K562 (cell line): ENCODE measurements at places on chromosomes 13 and 19.

GRCh38 chr19:29260477-29261317 is 47.7 kb upstream of the UQCRFS1 start:
- DNase-seq = peak; percentile 58
- no peak overlapping the region for H3K27ac ChIP-seq
- H3K36me3 ChIP-seq = no peaks in the 10 kb centered on the region

DNA sequence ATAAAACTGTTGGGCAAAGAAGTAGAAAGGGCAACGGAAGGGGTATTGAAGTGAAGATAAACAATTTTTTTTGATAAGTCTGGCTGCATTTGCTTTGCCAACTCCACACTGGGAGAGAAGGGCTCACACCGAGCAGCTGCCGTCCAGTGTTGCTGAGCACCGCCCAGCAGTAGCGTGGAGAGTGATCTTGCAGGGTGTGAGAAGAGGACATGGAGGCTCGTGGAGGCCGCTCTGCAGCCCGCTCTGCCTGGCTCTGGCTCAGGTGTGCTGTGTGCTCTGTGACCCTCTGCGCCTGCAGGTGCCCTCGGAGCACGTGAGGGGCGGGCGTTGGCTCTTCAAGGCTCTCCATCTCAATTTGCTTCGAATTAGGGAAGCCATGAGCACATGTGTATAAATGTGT is 35.9 kb upstream of the TEX29 start:
- H3K27me3 ChIP-seq = no peaks in the 10 kb centered on the region
- H3K4me1 ChIP-seq = no peaks in the 10 kb centered on the region
- H3K4me3 ChIP-seq = no peak overlapping the region
- H3K27ac ChIP-seq = no peak overlapping the region

- no peaks in the 10 kb centered on the region for H3K36me3 ChIP-seq
- H3K4me1 ChIP-seq = no peaks in the 10 kb centered on the region
- H3K27me3 ChIP-seq = peaks cover 16% of the 10 kb centered on the region; the same call in 1 of the 2 replicates
- no peak overlapping the region for H3K27ac ChIP-seq
- peak; percentile 66 for DNase-seq
Measured at GRCh38 chr13:51286135-51287002, 53.1 kb upstream of the SERPINE3 start.

- H3K4me1 ChIP-seq = no peaks in the 10 kb centered on the region
- H3K4me3 ChIP-seq = no peak overlapping the region
- no peak overlapping the region for H3K27ac ChIP-seq
- H3K36me3 ChIP-seq = no peaks in the 10 kb centered on the region
Measured at GRCh38 chr13:89454681-89455080, 1783.5 kb downstream of the SLITRK5 start.

- peaks cover 9% of the 10 kb centered on the region for H3K27me3 ChIP-seq
- no peak overlapping the region for H3K4me3 ChIP-seq
- no peak for DNase-seq
- no peak overlapping the region for H3K27ac ChIP-seq
- H3K4me1 ChIP-seq = no peaks in the 10 kb centered on the region
- H3K36me3 ChIP-seq = no peaks in the 10 kb centered on the region
Measured at GRCh38 chr13:42355092-42355485, 83.1 kb downstream of the AKAP11 start.
